ENCODE measurements at places on chromosomes 5 and 9. TPM values are rescaled to one million over a fixed set of nuclear protein-coding genes. Genes with fewer than 3 reads are reported as not detected.

Gene BOD1
- polyA plus RNA-seq = 71.9 TPM

Gene CCL21
- polyA plus RNA-seq = 4.3 TPM

Gene MTAP
- 26.3 TPM for polyA plus RNA-seq

Gene PDLIM4
- 51.7 TPM for polyA plus RNA-seq

Gene CDK9
- polyA plus RNA-seq = 58.7 TPM

Gene AMACR
- polyA plus RNA-seq = 9.5 TPM

Gene C9orf152
- 0.36 TPM for polyA plus RNA-seq

Gene ZFP2
- polyA plus RNA-seq = 2.4 TPM

Gene ENTPD2
- polyA plus RNA-seq = 11.0 TPM

Gene CD180
- polyA plus RNA-seq = 0.98 TPM

Gene MFAP3
- 28.3 TPM for polyA plus RNA-seq

Gene LIFR
- polyA plus RNA-seq = 48.9 TPM

Gene ACTBL2
- polyA plus RNA-seq = not detected

Gene TBC1D2
- 3.6 TPM for polyA plus RNA-seq

Gene GABRA1
- not detected for polyA plus RNA-seq

Gene EDIL3
- polyA plus RNA-seq = 13.2 TPM

Gene GLDC
- 1.3 TPM for polyA plus RNA-seq

Gene OLFML2A
- 175 TPM for polyA plus RNA-seq

Gene PCDHB8
- 2.1 TPM for polyA plus RNA-seq

Gene C8G
- polyA plus RNA-seq = 0.90 TPM

Gene SLC6A7
- 0.22 TPM for polyA plus RNA-seq

Gene SPINK6
- not detected for polyA plus RNA-seq

Gene CDH18
- polyA plus RNA-seq = 7.8 TPM

Gene EQTN
- not detected for polyA plus RNA-seq

Gene FREM1
- 20.2 TPM for polyA plus RNA-seq

Gene FBXL7
- polyA plus RNA-seq = 23.7 TPM

Gene HINT2
- polyA plus RNA-seq = 30.4 TPM

Gene PCDHGA5
- 2.6 TPM for polyA plus RNA-seq

Gene ARID3C
- polyA plus RNA-seq = 0.18 TPM

Gene PCDHA1
- polyA plus RNA-seq = not detected

Gene GTF2H2C
- polyA plus RNA-seq = 33.1 TPM

Gene MAP1B
- polyA plus RNA-seq = 21.4 TPM

Gene HMGXB3
- 22.5 TPM for polyA plus RNA-seq

Gene HRH2
- polyA plus RNA-seq = 0.94 TPM

Gene HMCN2
- 7.5 TPM for polyA plus RNA-seq

Gene OGN
- polyA plus RNA-seq = 301 TPM

Gene ZNF454
- 3.1 TPM for polyA plus RNA-seq

Gene FCN2
- not detected for polyA plus RNA-seq

Gene ZNF483
- polyA plus RNA-seq = 1.5 TPM

Gene FOXD1
- polyA plus RNA-seq = 0.50 TPM

Gene UAP1L1
- 2.5 TPM for polyA plus RNA-seq
